ENCODE measurements at places on chromosomes 7 and 10.

DNA sequence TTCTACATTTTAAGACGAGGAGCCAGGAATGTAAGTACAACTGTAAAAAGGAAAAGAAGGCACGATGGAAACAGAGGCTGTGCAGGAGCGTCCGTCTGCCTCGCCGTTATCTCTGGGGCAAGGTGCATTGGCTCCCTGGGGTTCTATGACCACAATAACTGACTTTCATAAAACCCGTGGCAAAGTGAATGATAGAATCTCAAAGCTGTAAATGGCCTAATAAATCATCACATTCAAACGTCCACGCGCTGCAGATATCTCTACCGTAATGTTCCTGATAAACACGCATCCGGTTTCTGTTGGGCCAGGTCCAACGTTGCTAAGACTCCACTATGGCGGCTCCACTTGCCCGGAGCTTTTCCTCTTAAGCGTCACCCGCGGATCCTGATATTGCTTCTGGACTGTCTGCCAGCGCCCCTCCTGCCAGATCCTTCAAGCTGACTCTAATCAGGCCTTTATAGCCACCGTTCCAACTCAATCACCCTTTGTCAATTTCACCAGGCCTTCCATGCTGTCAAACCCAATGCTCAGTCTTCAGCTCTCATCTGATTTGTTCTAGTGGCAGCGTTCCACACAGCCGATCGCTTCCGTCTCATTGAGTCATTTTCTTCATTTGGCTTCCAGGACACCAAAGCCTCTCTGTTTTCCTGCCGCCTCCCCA lies 265.6 kb upstream of the FOXK1 start:
- DNase-seq, result no peak

DNA sequence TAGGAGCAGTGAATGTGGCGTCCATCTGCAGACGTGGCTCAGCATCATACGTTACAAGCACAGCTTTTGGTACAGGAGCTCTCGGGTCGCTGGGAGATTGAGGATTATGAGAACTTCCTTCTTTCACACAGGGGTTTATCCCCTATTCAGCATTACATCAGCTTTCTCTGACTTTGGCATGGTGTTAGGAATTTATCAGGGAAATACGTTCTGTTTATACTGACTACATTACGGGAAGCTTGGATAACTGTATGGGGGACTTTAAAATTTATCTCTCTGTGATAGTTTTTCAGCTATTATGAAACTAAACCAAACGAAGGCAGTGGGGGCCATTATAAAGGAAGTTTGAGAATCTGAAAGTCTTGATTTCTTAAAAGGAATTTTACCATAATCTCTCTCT lies 110.1 kb upstream of the INSYN2A start:
- no peak for DNase-seq

GRCh38 chr10:32929634-32930033 lies 28.4 kb downstream of the ITGB1 start:
- DNase-seq, result no peak

- no peak for DNase-seq
Measured at GRCh38 chr7:123571684-123572083, 14.1 kb upstream of the NDUFA5 start.

DNA sequence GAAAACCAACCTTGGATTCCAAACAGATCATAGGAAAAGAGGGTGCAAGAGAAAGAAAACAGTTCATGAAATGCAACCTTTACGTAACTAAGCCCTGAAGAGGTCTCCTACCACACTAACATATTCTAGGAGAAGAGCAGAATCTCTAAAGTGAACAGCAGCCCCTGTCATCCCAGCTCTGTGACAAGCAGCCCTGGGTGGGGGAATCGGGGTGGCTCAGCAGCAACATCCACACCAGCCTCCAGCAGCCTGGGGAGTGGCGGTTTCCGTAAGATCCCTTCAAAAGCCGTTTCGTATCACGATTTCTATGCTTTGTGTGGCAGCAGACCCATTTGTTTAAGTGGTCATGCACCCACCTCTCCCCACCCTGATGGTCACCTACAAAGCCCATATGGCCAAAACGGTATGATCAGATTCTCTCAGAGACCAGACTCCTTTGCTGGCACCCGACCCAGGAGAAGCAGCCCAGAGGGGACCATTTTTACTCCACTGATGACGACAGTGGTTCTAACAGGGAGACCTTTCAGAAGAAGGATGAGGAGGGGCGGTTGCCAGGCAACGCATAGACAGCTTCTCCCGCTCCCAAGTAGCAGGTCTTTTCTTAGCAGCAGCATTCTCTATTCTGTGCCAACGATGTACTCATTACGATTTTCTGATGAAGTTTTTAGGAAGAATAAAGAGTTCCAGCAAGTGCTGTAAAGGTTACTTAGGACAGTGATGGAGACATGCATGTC lies 300.6 kb downstream of the DNAJB6 start:
- no peak for DNase-seq

DNA sequence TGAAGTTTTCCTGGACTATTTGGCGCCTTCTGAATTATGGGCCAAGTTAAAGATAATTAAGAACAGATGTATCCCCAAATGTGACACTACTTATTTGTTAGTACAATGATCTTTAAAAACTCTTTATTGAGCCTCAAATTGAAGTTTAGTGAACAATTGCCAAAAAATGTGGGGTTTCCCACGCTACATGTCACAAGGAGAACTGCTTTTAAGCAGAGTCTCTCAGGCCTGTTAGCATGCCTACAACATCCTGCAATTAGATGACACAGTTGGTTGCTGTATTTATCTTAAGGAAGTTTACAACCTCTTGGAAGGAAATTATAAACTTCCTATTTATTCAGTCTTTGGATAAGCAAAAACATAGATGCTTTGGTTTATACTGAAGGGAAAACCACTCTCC lies 733.0 kb downstream of the TNS3 start:
- DNase-seq, result no peak

- no peak for DNase-seq
Measured at GRCh38 chr10:133107442-133107841, 19.7 kb downstream of the ADGRA1 start.

- DNase-seq, result no peak
Measured at GRCh38 chr10:77756319-77757232, 119.0 kb upstream of the KCNMA1 start.

DNA sequence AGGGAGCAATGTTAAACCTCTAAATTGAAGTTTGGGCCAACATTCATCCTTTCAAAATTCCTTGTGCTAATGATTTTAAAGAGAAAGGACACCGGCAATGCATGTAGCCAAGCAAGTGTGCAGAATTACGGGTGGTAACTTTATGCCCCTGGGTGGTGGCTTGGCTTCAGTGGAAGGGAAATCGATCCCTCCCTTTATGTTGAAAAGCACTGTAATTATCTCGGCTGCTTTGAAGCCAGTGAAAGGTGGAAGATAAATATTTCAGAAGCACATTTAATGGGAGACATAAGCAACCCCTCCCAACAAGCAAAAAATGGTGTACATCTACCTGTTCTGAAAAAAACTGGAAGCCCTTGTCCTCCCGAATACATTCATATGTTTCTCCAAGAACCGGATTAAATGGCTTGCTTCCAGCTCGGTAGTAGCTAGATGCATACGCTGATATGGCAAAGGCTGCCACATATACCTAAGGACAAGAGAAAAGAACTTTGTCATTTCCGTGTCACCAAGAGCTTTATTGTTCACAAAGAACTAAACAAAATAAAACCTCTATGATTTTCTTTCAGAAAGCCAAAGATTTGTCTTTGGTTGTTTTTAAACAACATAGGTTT lies 73.3 kb upstream of the GSDME start:
- no peak for DNase-seq

- no peak for DNase-seq
Measured at GRCh38 chr10:113895018-113895417, 40.6 kb downstream of the NHLRC2 start.

GRCh38 chr10:16976803-16977202 lies 152.8 kb downstream of the CUBN start:
- DNase-seq, result no peak

DNA sequence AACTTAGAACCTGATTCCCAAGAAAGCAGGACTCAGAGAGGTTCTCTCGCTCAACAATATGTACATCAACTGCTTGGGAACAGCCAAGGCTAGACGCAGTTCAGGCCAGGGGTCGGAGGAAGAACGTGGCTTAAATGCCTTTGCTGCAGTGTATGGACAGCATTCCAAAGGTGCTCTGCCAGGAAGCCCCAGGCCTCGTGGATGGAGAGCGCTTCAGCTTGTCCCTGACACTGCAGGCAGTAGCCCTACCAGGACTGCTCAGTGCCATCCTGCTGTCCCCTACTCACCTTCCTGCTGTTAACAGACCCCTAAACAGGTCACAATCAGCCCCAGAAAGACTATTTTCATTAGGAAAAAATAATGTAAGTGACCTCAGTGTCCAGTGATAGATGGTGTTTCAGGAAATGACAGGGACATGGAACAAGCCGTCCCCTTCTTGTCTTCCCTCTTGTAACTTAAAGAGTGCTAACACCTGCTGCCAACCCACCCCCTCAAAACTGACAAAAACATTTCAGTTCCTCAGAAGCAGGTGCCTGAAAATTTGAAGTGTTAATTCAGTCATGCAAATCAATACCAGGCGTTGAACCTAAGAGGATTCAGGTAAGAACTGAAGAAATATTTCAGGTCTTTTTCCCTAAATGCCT lies 16.5 kb downstream of the CREB3L2 start:
- no peak for DNase-seq

DNA sequence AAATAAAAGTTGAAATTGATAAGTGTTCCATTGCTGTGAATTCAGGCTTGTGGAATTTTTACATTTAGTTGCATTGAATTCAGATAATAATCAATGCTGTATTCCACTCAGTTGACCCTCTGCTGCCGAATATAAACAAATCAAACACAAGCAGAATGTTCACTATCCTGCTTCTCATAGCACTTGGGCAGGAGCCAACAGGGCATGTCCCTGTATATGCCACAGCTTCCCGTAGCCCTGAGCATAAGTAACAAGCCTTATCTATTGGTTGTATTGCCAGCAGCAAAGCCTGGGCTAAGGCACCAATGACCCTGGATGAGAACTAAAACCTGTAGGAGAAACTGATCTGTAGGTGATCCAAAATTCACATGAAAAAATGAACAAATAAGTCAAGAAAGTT lies 145.9 kb downstream of the ARHGAP12 start:
- no peak for DNase-seq

Measured in NCI-H524 treated with DMSO at 0.1 percent for 48 hours (cell line).